SK-N-SH (cell line): ENCODE measurements at places on chromosomes 4 and X. TPM values are rescaled to one million over a fixed set of nuclear protein-coding genes. Genes with fewer than 3 reads are reported as not detected.

DNA sequence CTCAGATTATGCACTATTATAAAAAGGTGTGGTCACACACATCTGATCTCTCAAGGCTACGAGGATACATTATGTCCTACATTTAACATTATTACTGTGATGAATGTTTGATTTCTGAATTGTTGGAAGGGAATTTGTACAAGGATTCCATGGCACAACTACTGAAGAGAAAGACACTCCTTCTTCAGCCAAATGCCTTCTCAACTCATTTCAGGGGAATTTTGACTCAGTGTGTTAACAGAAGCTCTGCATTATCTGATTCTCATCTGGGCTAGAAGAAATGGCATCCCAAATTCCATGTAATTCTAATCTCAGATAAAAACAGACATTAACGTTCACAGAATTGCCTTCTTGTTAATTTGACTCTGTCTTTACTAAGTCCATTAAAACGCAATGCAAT, 477.7 kb downstream of the PDGFC start:
- DNase-seq: no peak

- DNase-seq: no peak
Observed at GRCh38 chr4:148795156-148795864, 353.1 kb upstream of the NR3C2 start.

DNA sequence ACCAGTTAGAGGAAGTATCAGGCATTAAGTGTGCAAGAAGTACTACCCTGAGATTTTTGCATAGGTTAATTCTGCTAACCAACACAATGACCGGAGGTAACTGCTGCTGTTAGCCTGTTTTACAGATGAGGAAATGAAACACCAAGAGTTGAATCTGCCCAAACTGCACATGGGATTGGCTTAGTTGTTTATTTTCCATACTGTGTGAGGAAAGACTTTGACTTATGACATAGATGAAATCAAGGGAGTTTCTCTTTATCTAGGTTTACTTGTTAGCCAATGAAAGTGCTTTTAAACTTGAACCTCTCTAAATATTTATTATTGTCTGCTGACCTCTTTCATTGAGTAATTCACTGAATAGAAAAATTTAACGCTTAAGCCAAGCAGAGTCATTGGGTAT, 10.3 kb downstream of the GUCY1B1 start:
- DNase-seq: no peak

DNA sequence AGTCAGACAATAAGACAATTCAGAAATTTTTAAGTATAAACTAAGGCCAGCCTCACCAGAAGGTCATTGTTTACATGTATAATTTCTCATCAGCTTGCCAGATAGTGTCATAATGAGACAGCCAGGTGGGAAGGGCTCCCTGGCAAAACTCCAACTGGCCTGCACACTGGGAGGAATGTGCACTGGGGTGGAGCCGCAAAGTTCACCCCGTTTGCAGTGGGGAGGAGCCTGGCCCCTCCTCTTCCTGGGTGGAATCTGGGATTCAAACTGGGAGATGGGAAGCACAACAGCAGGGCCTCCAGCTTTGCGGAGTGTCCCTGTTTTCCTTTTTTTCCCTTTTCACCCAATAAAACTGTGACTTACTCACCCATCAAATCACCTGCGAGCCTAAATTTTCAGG, 329.9 kb downstream of the SMARCA1 start:
- DNase-seq: no peak

The TMEM255A gene
- polyA plus RNA-seq: 0.03 and 0.08 TPM in 2 replicates
